ENCODE measurements at places on chromosomes 2 and 18.

GRCh38 chr2:8965216-8965969 lies 38.1 kb downstream of the MBOAT2 start:
- DNase-seq, result no peak

- DNase-seq, result no peak
These were observed 217.4 kb upstream of the SMIM21 start for GRCh38 chr18:75644871-75645270.

DNA sequence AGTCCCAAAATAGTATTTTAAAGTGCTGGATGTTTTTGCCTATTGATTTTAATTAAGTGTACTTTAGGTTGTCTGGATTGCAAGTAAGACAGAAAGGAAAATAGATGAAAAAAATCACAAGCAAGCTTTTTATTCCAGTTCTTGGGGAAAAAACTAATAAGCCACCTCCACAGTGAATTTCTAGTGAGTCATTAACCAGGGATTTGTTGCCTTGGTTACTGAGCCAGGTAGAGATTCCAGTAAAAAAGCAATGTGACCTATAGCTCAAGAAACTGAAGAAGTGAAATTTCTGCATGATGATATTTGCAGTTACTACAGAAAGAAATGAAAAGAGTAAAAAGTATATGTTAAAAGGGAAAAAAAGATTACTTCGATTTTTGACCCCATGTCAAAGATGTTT lies 160.6 kb downstream of the METTL4 start:
- no peak for DNase-seq

DNA sequence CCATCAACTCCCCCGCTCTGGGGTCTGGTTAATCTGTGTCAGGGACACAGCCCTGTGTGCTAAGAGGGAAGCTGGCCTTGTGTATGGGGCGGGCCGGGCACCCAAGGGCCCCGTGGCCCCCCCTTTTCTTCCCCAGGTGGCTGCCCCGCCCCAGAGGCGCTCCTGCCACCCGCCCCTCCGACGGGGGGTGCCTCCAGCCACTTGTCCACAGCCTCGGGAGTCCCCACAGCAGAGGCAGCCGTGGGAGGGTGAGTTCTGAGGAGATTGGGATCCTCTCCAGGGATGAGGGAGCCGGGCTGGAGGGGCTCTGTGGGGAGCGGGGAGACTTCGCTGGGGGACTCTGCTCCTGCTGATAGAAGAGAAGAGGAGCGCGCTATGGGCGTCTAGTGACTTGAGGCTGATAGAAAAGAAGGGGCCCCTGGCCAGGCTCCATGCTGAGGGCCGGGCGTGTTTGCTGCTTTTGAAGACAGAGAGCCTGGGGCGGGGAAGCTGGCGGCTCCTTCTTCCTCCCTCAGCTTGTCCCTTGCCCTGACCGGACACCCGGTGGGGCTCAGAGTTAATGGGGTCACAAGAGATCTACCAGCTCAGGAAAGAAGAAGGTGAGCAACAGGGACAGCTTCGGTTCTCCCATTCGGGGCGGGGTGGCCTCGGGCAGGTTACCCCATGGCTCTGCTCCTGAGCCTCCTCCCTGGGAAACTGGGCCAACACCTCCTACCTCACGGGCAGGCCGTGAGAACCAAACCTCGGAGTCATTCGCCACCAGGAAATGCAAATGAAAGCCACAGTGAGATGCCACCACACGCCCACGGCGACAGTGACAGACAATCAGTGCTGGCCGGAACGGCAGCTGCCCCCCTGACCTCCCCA lies 89.4 kb upstream of the TAF1B start:
- DNase-seq, result no peak

DNA sequence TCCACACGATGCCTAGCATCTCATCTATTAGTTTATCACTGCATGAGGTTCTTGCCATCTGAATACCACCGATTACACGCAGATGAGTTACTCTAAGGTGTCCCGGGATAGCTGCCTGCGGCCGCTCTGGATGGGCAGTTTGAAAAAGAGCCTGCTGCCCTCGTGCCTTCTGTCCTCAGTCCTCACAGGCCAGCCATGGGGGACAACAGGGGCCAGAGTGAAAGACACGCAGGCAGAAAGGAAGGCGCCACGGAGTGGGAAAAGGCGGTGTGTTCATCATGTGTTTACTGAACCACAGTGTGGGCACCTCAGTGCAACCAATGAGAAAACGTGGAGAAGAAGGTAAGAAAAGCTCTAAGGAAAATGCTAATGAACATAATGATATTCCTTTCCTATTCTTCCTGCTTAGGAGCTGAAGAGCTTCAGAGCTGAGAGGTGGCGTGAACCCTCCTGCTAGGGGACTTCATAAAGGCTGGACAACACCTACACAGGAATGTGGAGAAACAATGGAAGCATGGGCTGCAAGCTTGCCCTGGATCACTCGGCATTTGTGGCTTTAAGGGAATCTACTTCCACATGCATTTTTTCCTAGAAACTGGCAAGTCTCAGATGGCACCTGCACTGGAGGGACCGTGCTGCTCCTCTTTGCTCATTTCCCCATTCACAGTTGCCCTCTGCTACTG lies 50.9 kb downstream of the CABYR start:
- DNase-seq, result no peak

DNA sequence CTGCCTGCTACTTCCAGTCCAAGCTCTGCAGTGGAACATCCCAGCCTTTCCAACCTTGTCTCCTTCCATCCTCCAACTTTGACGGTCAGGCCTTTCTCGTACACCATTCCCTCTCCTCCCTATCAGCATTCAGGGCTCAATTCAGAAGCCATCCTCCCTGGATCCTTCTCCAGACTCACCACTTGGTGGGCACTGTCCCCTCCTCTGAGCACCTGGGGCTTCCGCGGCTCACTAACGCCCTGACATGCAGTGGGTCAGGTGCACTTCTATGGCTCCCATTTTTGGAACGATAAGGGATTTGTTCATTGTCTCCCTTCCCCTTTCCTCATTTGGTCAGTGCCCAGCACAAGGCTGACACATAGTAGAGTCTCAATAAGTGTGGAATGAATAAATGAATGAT lies 56.7 kb downstream of the TNS1 start:
- no peak for DNase-seq

GRCh38 chr2:145677371-145677770 lies 1157.5 kb upstream of the ZEB2 start:
- DNase-seq, result no peak

- DNase-seq, result no peak
These were observed 7.8 kb downstream of the LIMS1 start for GRCh38 chr2:108542071-108542470.

DNA sequence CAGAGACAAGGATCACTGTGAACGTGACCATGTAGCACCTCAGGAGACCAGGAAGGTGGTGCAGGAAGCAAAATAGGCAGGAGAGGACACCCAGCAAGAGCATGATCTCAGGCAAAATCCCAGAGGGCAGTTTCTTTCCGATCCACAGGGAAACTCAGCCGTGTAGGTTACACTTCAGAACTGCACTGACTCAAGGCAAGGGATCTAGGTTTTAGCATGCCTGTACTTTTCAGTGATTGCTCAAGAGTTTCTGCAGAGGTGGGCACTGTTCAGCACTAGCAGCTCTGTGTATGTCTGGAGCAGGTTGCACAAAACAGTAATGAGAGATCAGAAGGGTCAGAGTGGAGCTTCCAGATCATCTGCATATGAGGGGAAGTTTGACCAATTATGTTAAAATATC lies 116.7 kb upstream of the RNF152 start:
- DNase-seq, result no peak

DNA sequence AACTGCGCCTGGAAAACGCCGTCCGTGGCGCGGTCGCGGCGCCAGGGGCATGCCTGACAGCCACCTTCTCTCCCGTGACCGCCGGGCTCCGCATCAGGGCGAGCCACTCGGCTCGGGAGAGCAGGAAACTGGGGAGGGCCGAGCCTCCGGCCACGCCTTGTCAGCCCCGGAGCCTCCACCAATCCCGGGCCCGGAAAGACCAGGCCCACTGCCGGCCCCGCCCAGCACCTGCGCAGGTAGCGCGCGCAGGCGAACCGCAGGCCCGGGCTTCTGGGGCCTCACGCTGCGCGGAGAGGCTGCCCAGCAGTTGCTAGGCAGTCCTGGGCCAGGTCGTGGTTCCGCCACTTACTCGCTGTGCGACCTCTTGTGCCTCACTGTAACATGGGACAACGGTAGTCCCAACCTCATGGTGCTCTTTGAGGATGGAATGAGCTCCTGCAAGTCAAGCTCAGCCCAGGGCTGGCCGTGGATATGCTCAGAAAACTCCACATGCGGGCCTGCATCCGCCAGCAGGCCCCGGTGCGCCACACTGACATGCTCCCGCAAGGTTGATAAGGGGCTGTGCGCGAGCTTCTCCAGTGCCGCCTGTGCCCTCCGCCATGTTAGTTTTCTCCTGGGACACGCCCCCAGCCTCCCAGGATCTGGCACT lies 97.1 kb downstream of the INHBB start:
- no peak for DNase-seq

DNA sequence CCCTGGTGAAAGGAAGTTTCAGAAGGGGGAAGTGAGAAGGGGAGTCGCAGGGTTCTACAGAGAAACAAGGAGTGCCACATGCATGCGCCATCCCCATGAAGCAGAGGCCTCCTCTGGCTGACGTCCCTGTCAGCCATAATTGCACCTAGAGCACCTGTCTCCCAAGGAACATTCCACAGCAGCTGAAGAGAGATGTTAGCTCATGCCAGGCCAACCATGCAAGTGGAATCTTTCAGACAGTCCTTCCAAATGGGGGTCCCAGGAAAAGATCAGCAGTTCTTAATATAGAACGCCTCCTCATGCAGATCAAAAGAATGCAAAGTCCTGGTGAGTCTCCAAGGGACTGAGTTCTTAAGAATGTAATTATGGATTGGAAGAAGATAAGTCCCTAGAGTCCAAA lies 29.6 kb downstream of the MRO start:
- no peak for DNase-seq

GRCh38 chr2:240305369-240305962 lies 130.0 kb upstream of the GPC1 start:
- DNase-seq, result no peak

DNA sequence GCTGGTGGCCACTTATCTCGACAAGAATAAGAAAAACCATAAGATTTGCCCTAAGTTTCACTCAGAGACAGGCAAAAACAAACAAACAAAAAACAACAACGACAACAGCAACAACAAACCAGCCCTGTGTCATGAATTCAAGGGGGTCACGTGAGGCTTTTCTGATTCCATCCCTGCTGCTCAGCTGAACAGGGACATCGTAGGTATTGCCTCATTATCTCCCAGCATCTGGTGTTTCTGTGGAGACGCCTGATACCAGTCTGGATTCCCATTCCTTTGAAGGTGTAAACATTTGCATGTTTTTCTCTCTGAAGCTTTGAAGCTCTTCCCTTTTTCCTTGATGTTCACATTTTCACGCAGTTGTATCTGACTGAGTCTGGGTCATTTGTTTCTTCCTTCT lies 117.4 kb downstream of the KCNF1 start:
- DNase-seq, result no peak
